Stimulated activated CD4-positive, alpha-beta T cell treated with anti-CD3 and anti-CD28 coated beads, Interleukin-1b, Interleukin-23, amount 100 ng/mL, for 1 hour (primary cell): ENCODE measurements at places on chromosomes 3 and 15.

- DNase-seq = no peak
These were observed 167.3 kb upstream of the SGO1 start for GRCh38 chr3:20353286-20353685.

DNA sequence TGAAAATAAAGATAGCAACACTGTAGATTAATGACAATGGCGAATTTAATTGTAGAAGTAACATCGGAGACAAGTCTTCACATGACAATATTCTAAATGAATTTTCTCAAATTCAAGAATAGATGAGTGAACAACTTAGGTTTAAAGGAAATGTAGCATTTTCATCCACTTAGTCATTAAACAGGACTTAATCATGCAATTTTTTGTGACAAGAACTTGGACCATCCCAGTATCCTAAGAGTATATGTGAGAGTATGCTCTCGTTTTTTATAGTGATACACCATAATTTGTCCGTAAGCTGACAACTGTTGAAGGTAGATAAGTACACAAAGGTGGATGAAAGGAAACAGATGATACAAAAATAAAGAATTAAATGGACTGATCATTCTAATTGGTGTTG, 81.5 kb downstream of the DLG1 start:
- DNase-seq = no peak

DNA sequence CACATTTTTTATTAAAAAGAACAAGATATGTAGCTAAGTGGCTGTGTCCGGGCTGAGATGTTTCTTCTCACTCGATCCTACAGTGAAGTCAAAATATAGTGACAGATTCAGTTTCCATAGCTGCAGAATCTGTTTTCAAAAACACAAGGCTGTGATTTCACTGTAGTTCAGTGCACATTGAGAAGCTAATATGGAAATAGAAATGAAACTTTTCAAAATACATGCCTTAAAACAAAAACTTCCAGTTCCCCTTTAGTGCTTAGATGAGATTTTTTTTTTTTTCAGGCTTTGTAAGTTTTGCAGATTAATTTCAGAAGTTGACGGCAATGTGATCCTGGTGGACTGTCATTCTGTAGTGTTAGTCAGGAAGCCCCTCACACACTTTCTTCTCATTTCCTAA, 23.8 kb upstream of the TRAK1 start:
- DNase-seq = no peak

- no peak for DNase-seq
These were observed 7.2 kb upstream of the ZNF609 start for GRCh38 chr15:64452988-64453688.

GRCh38 chr3:72255791-72256559, 471.0 kb upstream of the PROK2 start:
- DNase-seq = no peak

DNA sequence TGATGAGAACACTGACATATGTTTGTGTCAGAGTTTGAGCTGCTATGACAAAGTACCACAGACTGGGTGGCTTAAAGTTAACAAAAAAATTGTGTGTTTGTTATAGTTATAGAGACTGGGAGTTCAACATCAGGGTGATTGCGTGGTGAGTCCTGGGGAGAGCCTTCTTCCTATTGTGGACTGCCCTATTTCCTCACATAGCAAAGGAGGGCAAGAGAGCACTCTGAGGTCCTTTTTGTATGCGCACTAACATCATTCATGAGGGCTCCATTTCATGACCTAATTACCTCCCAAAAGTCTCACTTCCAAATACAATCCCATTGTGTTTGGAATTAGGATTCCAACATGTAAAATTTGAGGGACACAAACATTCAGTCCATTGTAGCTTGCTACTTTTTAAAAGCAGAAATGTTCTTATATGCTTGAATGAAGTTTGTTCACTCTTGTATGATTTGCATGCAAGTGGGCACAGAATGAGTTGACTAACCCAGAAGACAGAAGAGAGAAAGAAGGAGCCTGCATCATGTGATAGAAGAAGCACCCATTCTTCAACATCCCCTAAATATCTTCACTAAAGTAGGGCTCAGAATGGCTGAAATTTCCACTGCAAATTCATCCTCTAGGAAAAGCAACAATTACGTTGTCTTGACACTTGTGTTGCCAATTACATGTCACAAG, 18.9 kb upstream of the ALCAM start:
- DNase-seq = no peak

DNA sequence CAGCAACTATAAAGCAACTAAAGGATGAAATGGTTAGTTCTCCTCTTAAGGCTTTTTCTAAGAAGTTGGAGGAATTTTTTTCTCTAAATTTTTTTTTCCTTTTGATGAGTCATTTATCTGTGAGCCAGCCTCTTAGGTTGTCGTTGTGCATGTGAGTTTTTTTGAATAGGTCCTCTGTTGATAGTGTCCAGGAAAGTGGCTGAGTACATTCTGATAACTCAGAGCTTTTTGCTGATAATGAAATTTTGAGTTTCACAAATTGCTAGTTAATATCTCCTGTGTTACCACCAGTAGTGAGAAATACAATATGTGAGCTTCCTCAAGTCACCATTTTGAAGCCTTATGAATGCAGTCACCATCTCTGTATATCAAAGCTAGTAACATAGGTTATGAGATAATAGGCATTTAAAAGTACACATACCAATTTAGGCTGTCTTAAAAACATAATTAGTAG, 7.1 kb upstream of the LXN start:
- no peak for DNase-seq

DNA sequence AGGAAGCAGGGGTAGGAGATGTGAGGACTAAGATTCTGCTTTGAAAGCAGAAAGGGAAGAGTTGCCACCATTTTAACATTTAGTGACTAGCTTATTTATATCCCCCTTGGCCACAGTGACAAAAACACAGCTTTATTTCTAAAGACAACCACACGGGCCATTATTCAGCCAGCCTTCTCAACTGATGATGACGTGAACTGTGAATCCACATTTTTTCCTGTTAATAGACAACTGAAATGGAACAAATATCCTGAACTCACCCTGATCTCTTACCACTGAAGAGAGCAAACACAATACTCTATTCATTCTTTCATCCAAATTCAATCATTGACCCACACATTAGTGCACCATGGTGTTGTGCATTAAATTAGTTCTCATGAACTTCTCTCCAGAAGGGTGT, 145.1 kb downstream of the TNIK start:
- no peak for DNase-seq

- no peak for DNase-seq
These were observed 54.2 kb downstream of the NEK10 start for GRCh38 chr3:27315003-27315402.

- DNase-seq = no peak
These were observed 88.7 kb downstream of the GABRG3 start for GRCh38 chr15:27059610-27060202.

DNA sequence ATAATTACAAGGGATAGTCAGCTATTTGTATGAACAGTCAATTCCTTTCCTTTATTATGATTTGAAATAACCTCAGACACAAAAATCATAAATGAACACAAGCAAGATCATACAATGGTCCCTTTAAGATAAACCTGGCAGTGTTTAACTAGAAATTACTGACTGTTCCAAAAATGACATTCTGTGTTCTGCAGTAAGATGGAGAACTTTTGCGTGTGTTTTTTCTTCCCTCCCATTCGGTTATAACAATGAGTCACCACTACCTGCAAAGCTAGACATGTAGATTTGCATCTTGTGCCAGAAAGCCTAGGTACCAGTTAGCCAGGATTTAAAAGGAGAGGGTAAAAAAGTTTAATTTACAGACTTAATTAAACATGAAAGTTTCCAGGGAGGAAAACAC, 248.2 kb upstream of the ADAMTS9 start:
- no peak for DNase-seq

DNA sequence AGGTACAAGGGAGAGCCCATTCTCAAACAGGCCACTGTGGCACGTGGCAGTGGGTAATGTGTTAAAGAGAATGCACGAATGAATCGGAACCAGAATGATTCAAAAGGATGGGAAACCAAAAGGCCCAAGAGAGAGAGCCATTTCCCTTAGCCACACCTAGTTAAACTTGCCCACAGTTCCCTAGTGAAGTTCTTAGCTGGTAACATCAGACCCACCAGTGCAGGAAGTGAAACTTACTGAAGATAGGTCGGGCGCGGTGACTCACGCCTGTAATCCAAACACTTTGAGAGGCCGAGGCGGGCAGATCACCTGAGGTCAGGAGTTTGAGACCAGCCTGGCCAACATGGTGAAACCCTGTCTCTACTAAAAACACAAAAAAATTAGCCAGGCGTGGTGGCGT, 97.1 kb downstream of the MEX3B start:
- no peak for DNase-seq

DNA sequence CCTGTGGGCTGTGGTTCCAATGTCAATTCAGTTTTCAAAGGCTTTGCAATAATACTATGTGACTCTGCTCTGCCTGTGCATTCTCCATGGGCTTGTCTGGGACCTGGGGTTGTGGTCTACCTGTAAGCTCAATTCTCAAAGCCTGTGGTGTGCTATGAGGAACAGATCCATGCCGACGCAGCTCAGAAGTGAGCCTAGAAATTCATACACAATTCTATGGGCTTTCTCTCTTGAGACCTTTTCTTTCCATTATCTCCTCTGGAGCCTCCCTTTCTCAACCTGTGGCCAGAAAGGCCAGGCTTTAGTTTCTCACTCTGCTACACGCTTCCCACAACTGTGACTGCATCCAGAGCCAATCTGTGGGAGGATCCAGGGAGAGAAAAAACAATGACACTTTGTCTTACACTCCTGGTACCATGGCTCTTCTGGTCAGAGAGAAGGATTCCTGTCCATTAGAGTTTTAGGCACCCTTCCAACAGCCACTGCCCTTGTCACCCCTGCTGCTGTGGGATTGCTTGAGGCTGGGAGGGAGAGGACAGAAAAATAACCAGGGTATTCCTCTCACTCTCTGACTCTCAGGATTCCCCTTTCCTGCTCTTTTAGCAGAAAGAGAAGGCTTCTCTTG, 34.1 kb upstream of the KLF13 start:
- no peak for DNase-seq

- DNase-seq = no peak
These were observed 1.2 kb upstream of the PLIN1 start for GRCh38 chr15:89680282-89680873.

GRCh38 chr3:4726549-4726948, 233.4 kb downstream of the ITPR1 start:
- no peak for DNase-seq

- no peak for DNase-seq
These were observed 60.1 kb upstream of the ZNF148 start for GRCh38 chr3:125435231-125435630.

- DNase-seq = no peak
These were observed at the start of gene CDCP1 for GRCh38 chr3:45145681-45146614. Gene CDCP1, minus strand, starts transcription at chr3:45146378. Its CDS starts 91 bp downstream, at chr3:45146287.

GRCh38 chr3:63862804-63863149, 828 bp downstream of the THOC7 start:
- DNase-seq = no peak

DNA sequence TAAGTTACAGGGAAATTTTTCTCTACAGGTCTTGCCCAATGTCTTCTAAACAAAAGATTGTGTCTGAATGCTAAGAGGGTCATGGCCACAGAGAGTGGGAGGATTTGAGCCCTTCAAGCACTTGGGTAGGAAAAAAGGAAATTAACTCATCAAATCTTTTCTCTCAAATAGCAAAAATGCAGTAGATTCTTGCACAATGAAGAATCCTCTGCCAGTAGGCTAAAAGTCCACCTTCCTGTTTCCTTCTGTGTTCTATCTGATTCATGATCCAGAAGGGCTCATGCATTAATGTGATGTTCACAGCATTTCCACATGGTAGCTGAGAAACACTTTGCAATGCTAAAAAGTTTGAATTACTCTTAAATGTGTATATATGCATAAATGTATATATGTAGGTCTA, 177.1 kb downstream of the CD47 start:
- no peak for DNase-seq

DNA sequence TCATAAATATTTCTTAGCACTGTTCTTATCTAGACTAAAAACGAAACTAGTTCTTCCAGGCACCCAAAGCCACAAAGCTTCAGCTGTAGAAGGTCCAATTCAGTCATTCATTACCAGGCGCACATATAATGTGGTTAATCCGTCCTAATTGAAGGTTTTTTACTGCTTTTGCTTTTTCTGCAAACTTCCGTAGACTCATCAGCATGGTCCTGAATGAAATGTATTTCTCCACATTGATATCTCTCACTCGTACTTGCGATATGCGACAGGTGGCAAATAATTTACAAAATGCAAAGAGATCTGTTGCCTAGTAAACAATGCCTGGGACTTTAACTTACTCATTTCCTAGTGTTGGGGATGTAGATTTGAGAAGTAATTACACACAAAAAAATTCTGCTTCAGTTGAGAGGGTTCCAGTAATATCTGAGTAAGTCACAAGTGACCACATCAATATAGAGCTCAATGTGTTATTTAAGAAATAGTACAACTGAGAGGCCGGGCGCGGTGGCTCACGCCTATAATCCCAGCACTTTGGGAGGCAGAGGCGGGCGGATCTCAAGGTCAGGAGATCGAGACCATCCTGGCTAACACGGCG, 75.0 kb upstream of the MBNL1 start:
- no peak for DNase-seq

DNA sequence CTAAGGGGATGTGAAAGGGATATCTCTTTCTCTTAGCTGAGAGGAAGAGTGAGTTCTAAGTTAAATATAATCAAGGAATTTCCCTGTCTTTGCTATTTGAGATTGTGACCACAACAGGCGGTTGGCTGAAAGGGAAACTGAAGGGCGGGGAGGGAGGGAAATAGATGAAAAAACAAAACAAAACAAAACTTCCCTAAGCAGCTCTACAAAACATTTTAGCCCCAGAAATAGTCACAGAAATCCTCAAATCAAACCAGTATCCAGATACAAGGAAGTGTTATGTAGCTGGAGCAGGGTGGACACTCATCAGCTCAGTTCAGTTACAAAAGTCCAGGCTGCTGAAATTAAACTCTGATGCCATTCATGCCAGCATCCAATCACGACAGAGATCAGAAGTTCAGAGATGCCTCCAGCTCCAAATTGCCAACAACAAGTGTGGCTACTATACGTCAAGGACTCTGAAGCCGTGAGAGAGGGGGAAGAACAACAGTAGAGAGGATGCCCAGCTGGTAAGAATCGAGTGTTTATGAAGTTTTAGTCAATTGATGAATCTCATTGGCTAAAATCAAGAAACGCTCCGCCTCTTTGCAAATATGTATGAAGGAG, 319 bp upstream of the TP63 start:
- DNase-seq = no peak

- no peak for DNase-seq
These were observed 139.9 kb downstream of the ROBO2 start for GRCh38 chr3:77179762-77180161.

- no peak for DNase-seq
These were observed 189.3 kb downstream of the NFKBIZ start for GRCh38 chr3:102038477-102039142.

DNA sequence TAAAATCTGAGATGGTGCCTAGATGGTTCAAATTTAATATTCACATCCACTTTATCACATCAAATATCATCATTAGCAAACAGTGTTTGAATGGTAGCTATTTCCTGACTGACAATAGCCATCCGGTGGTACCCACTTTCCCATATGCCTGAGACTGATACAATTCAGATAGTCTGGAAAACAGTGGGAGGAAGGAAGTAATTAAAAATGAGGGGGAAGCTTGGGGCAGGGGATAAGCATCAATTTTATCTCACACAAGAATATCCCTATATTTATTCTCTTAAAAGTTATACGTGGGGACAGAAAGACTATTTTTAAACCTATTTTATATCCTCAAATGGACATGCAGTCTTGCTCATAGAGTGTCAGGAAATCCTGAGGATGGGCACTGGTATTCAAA, 122.5 kb upstream of the GAP43 start:
- no peak for DNase-seq

- no peak for DNase-seq
These were observed 165.6 kb upstream of the SMAD3 start for GRCh38 chr15:66899555-66900350.

- no peak for DNase-seq
These were observed 121.3 kb downstream of the STAG1 start for GRCh38 chr3:136630915-136631314.

- DNase-seq = no peak
These were observed 749.0 kb downstream of the NSUN3 start for GRCh38 chr3:94811836-94812235.
